ENCODE measurements at places on chromosomes 1 and 21.

DNA sequence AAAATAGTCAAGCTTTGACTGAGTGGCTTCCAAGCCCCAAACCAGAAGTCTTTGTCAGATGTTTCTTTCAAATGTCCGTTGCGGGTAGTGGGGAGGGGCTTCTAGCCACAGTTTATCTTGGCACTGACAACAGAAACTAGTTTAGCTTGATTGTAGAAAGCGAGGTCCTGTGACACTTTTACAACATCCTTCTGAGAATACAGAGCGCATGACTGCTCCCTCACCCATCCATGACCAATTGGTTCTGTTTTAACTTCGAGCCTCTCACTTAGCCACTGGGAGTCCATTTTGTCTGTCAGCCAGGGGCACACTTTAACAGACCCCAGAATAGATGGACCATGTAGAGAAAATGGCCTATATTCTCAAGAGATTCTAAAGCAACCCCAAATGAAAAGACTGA lies 199.2 kb upstream of the ST6GALNAC5 start:
- no peak for DNase-seq

GRCh38 chr1:74895411-74895810 lies 162.5 kb downstream of the TYW3 start:
- no peak for DNase-seq

GRCh38 chr1:211580303-211580687 lies 1.3 kb upstream of the SLC30A1 start:
- no peak for DNase-seq

- DNase-seq, result no peak
Measured at GRCh38 chr1:37723390-37724078, 31.2 kb downstream of the CDCA8 start.

DNA sequence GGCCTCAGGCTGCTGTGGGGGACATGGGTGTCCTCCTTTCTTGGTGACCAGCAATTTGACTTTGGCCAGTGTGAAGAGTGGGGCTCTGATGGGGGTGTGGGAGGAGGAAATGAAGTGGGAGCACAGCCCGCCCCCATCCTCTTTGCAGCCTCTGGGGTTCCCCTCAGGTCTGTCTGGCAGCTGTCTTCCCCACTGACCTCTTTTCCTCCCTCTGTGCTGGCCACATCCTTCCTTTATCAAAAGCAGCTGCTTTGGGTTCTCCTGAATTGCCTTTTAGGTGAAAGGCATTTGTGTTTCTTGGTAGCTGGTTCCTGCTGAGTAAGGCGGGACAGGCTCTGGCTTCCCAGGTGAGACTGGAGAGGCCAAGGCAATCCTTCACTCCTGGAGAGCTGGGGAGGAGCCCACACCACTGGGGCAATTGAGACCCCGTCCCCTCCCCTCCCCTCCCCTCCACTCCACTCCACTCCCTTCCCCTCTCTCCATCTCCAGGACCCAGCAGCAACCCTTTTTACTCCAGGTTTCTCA lies 24.9 kb downstream of the PCAT6 start:
- DNase-seq, result no peak

DNA sequence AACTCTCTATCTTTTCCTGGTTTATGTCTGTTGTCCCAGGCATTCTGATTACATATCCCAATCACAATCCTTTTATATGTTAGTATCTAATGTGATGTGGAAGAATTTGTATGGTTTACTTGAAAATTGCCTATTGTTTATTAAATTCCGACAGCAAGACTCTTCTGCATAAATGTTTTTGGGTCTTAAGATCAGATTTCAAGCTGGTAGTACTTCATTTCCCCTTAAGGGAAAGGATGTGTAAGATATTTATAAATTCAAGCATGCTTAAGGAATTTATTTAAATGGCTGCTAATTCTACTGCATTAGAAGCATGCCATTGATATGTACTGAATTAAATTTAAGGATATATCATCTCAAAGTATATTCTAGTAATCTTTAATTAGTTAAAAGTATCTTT lies 20.4 kb upstream of the GPR88 start:
- no peak for DNase-seq

DNA sequence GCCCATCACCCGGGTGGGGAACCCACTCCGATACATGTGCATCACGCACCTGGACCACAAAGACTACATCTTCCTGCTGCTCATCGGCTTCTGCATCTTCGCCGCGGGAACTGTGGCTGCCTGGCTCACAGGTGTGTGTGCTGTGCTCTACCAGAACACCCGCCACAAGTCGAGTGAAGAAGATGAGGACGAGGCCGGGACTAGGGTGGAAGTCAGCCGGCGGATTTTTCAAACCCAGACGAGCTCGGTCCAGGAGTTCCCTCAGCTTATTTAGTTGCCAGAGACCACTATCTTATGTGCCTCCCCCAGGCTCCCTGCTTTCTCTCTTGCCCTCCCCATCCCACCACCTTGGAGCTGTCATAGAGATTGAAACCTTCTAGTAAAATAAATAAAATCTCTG lies 19.8 kb downstream of the LRRC52 start:
- DNase-seq, result no peak

DNA sequence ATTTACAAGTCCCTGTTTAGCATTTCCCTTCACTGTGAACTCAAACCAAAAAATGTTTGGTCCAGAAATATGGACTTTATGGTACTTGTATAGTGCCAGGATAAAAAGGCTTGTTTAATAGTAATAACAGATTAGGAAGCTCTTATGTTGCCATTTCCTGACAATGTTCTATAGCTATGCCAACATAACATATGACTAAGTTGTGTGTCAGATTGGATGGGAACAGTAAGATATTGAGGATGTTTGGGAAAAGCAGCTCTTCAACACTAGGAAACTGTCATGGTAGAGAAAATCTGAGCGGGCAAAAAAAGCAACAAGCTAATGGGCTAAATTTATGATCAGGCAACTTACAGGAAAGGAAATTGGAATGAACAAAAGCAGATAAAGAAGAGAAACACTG lies 287.1 kb upstream of the ADGRL4 start:
- DNase-seq, result peak; percentile 68

GRCh38 chr1:226181996-226182714 lies 4.4 kb downstream of the ACBD3 start:
- DNase-seq, result peak; percentile 59

- peak; percentile 34 for DNase-seq
Measured at GRCh38 chr21:23963454-23963853, 1643.8 kb downstream of the MRPL39 start.

GRCh38 chr1:24319312-24319863 lies at the start of gene GRHL3:
TSS of gene GRHL3 (plus strand) at chr1:24319357. CDS start at chr1:24319552, 195 bp downstream.
- DNase-seq, result no peak

- peak; percentile 43 for DNase-seq
Measured at GRCh38 chr1:19640363-19641316, 3.5 kb upstream of the NBL1 start.

GRCh38 chr21:34523019-34523555 lies 11.1 kb upstream of the KCNE1 start:
- DNase-seq, result no peak
